ENCODE measurements at places on chromosomes 5 and 9.

- no peak for DNase-seq
These were observed 14.0 kb downstream of the COL27A1 start for GRCh38 chr9:114169029-114169951.

DNA sequence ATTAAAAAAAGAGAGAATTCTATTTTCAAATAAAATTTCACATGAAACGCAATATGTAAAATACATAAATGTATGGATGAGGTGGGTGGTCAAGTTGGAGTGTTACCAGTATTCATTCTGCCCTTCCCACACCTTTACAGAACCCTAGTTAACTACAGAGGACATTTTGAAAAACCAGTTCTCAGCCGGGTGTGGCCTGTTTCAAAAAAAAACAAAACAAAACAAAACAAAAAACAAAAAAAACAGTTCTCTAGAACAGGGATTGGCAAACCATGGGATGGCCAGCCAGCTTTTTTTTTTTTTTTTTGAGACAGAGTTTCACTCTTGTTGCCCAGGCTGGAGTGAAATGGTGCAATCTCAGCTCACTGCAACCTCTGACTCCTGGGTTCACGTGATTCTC, 28.4 kb upstream of the HK3 start:
- no peak for DNase-seq

DNA sequence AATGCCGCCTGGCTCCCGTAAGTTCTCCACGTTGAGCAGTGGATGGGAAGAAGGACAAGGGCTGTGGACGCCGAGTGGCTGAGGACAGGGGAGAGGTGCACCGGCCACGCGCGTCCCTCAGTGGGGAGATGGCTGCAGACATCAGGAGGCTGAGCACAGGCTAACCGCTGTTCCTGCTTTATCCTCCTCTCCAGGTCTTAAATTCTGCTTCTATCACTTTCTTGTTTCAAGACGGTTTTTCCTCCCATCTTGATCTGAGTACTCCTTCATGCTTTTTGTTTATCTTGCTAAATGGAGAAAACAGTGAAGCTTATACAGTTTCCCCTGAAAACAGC, 42.1 kb upstream of the SLC6A19 start:
- no peak for DNase-seq

GRCh38 chr9:133014696-133015095, 16.1 kb upstream of the GTF3C5 start:
- no peak for DNase-seq

- DNase-seq: no peak
These were observed 60.6 kb downstream of the DRD1 start for GRCh38 chr5:175383350-175383749.

GRCh38 chr5:81495286-81495685, 101.4 kb upstream of the ACOT12 start:
- DNase-seq: no peak

GRCh38 chr5:32745317-32745716, 34.2 kb downstream of the NPR3 start:
- DNase-seq: no peak

DNA sequence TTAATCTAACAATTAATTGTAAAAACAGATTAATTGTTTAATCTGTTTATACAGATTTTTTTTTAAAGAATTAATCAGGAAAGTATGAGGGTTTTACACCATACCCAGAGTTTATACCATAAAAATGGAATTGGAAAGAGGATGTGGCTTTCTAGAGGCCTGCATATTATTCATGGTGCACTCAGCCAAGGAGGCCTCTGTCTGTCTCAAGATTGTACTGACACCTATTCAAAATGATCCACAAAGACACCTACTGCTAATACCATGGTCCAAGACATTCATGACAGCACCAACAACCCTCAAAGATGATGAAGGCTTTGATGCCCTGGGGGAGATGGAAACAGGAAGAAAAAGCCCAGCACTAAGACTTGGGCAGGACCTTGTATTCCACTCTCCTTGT, 58.1 kb upstream of the MAST4 start:
- DNase-seq: peak; percentile 6

- no peak for DNase-seq
These were observed 188.3 kb downstream of the GADD45G start for GRCh38 chr9:89793124-89793495.

GRCh38 chr5:44332285-44332971, 56.8 kb downstream of the FGF10 start:
- peak; percentile 63 for DNase-seq

DNA sequence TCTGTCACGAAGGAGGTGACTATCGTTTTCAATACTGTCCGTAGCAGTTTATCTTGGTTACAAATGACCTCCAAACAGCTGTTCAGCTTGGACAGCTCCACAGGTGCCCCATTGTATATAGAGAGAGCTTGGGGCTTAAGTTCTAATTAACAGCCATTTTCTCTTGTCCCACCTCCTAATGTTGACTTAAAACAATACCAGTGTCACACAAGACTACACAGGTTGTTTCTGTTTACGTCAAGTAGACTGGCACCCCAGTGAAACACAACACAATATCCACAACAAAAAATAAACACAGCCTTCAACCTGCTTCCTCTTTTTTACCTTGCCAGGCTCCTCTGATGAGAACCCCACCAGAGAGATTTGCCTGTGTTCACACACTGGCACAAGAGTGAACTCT, 39.8 kb upstream of the TLE1 start:
- DNase-seq: no peak

DNA sequence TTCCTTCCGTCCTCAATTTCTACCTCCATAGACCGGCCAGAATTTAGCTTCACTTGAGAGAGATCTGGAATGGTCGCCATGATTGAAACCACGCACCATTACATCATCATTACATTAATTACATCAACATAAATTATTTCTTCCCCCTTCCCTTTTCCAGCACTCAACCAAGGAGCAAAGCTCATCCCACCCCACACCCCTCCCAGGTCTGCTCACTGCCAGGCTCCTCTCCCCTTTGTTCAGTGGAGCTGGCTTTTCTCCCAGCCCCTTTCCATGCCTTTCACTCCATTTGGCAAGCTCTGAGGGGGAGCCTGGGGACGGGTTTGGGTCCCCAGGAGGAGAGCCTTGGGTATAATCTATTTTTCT, 8.4 kb downstream of the RACK1 start:
- no peak for DNase-seq

DNA sequence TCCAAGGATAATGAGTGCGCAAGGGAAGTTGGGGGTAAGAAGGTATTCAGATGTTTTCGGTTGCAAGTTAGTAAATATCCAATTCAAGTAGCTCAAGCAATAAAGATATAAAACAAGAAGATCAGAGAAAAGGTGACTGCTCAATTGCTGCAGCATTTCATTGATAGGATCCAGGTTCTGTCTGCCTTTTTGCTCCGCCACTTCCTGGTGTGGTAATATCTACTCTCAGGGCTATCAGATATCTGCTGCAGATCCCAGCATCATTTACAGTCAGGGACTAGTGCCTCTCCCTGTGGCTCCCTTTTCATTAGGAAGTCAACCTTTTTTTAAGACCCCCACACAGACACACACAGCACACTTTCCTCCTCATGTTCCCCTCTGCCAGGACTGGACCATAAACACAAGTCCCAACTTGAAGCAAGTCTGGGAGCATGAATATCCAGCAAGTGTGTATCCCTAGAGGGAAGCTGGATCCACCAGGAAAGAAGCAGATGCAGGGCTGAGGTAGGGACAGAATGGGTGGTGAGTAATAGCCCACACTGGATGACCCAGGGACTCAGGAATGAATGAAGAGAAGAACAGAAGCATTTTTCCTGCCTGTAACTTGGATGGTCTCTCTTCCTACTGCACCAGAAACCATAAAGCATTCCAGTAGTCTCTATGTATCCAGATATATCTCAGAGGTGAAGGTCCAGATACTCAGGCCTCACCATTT, 53.7 kb downstream of the ZNF622 start:
- DNase-seq: no peak

DNA sequence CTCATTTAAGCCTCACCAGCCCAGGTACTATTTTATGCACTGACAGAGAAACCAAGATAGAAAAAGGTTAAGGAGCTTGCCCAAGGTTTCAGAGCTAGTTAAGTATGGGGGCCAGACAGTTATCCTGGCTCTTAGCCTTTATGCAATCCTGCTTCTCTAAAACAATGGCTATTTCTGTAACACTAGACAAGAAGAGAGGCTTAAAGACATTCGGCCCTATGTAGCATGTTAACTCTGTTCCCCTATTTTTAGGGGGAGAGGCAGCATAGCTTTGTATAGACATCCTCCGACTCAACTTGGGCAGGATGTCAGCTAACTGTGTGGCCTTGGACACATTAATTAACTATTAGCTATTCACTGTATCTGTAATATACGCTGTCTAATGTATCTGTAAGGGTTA, 54.6 kb downstream of the LHFPL2 start:
- DNase-seq: peak; percentile 75

GRCh38 chr5:13580058-13580457, 364.4 kb downstream of the DNAH5 start:
- DNase-seq: no peak

GRCh38 chr5:169281625-169282024, 19.3 kb downstream of the SLIT3 start:
- no peak for DNase-seq

GRCh38 chr5:21802869-21803490, 1050.2 kb downstream of the CDH12 start:
- peak; percentile 20 for DNase-seq

- DNase-seq: no peak
These were observed 34.4 kb downstream of the RAD50 start for GRCh38 chr5:132591145-132591544.

- DNase-seq: no peak
These were observed 353.9 kb upstream of the PAPPA start for GRCh38 chr9:115799734-115800133.

- DNase-seq: no peak
These were observed 25.8 kb downstream of the ST8SIA4 start for GRCh38 chr5:100877274-100877673.

DNA sequence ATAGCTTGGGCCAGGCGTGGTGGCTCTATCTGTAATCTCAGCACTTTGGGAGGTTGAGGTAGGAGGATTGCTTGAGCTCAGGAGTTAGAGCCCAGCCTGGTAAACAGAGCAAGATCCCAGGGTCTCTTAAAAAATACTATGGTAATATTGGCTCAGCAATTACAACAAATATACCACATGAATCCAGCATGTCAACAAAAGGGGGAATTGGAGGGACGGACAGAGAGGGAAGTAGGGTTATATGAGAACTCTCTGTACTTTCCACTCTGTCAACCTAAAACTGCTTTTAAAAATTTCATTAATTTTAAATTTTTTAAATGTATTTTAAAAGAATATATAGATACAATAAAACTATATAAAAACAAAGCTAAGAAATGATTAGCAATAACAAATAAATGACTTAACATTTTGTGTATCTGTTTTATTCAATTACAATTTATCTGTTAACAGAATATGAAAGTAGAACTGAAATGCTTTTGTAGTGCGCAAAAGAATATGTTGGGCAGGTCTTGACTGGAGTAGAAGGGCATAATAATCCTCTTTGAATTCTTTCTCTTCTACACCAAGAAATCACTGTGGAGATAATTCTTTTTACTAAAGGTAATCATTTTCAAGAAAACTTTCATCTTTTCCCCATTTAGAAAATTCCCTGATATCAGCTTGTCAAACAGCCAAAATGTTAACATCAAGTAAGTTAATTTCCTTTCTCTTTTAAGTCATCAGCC, 12.9 kb upstream of the CDC42SE2 start:
- DNase-seq: no peak

DNA sequence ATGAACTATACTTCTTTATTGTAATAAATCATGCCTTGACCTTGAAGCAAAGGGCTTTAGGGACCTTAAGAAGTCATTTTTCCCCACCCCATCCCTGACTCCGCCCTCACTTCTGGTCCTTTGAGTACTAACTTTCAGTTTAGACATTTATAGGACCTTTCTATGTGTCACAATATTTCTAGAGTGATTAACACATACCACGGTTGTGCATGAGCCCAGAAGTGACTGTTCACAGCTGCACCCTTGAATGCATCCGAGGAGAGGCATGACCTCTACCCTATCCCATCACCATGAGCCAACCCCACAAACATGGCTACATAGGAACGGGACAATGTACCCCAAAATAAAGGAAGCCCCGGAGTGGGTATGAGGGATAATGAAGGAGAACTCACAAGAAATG, 160.3 kb downstream of the HSD17B3 start:
- DNase-seq: peak; percentile 93

GRCh38 chr9:127942216-127943010, 4.8 kb upstream of the DPM2 start:
- peak; percentile 29 for DNase-seq

DNA sequence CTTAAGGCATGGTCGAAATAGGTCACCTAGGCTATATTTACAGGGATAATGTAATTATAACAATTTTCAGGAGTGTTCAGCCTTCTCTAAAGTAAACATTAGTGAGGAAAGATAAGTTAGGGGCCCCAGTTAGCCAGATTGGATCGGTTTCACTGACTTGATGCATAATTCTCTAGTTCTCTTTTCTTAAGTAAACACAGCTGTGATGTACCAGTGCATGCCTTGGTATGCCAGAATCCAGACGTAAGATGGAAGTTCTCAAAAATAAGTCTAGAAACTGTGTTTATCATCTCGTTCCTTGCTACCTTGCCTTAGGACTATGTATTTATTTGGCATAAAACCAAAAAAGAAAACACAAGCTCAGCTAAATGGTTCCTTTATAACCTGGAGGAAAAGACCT, 442.2 kb upstream of the CLINT1 start:
- DNase-seq: no peak

DNA sequence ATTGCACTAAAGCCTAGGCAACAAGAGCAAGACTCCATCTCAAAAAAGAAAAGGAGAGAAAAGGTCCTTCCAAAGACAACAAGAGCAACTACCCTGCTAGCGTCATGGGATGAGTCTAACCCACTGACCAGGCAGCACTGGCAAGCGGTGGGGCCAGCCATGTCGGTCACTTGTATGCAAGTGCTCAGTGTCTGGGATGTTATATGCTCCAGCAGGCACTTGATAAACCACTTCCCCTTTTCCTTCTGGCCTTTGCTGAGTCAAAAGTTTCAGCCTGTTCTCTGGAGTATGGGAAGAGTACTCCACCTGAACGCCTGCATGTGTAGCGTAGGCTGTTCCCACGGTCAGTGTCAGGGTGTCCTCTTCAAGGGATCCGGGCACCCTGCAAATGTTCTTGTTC, 9.2 kb upstream of the MXD3 start:
- DNase-seq: peak; percentile 91

DNA sequence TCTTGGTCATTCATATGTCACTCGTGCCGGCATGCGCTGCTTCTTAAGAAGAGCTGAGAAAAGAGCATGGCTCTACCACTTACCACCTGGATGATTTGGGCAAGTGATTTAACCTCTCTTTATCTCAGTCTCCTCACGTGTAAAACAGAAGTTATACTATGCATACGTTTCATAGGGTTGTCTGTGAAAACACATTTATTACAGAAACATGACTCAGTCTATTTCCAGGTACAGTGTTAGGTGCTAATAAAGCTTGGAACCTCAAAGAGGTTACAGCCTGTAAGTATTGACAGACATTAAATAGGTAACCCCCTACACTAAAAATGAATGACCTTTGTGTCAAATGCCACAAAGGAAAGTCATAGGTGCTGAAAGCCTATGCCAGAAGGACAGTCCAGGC, 43.1 kb downstream of the MED27 start:
- no peak for DNase-seq

DNA sequence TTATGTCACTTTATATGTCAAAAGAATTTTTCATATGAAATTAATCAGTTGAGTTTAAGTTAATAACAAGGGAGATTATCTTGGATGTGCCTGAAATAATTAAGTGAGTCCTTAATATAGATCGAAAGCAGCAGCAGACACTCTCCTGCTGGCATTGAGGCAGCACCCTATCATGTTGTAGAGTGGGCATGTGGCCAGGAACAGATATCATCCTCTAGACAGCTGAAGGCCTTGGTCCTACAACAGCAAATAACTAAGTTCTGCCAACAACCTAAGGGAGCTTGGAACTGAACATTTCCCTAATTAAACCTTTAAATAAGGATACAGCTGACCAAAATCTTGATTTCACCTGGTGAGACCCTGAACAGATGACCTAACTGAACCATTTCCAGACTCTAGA, 25.8 kb upstream of the UGT3A1 start:
- DNase-seq: no peak
